ENCODE measurements at places on chromosomes 1 and 21. TPM values are rescaled to one million over a fixed set of nuclear protein-coding genes. Genes with fewer than 3 reads are reported as not detected.

- H3K4me1 ChIP-seq, result no peaks in the 10 kb centered on the region
- H3K27ac ChIP-seq, result no peak overlapping the region
- H3K36me3 ChIP-seq, result no peaks in the 10 kb centered on the region
- no peak for DNase-seq
- H3K4me3 ChIP-seq, result no peak overlapping the region
- H3K27me3 ChIP-seq, result no peaks in the 10 kb centered on the region
Measured at GRCh38 chr1:221227872-221228337, 348.7 kb downstream of the HLX start.

- H3K27me3 ChIP-seq, result no peaks in the 10 kb centered on the region
- H3K36me3 ChIP-seq, result no peaks in the 10 kb centered on the region
- peak; percentile 54 for DNase-seq
- no peak overlapping the region for H3K4me3 ChIP-seq
- no peak overlapping the region for H3K27ac ChIP-seq
Measured at GRCh38 chr1:53278298-53278725, 40.0 kb upstream of the MAGOH start.

Gene AUNIP
- not detected for total RNA-seq

Gene FAM78B
- 0.26 TPM for total RNA-seq

DNA sequence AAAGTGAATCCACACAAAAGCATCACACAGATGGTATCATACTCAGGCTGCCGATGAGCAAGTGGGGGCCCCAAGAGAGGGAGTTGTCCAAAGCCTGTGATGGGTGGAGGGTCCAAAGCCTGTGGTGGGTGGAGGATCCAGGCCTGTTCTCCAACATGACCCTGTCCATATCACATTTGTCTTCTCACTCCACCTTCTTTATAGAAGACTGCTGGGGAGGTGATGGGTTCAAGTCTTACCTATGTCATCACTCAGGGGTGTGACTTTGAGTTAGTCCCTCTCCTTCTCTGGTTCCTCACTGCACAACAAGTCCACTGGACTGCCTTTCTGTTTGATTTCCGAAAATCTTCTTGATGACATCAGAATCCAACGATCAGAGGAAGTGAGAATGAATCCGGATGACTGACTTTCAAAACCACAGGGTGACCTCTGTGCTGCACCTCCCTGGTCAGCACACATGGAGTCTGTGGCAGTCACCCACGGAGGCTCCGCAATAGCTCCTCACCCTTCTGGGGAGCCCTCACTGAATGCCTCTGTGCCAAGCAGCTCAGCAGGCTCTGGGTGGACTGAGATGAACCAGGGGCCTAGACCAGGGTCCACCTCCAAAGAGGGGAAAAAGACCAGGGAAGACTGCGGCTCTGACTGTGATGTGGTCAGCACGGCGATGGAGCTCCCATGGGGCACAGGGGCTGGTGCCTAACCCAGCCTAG lies 166.8 kb downstream of the HIVEP3 start:
- H3K36me3 ChIP-seq, result no peaks in the 10 kb centered on the region
- no peak for DNase-seq
- no peak overlapping the region for H3K4me3 ChIP-seq
- no peaks in the 10 kb centered on the region for H3K27me3 ChIP-seq
- H3K4me1 ChIP-seq, result no peaks in the 10 kb centered on the region

Gene ODR4
- 8.2 TPM for total RNA-seq

GRCh38 chr1:39082811-39083576 lies 56.8 kb downstream of the NDUFS5 start:
- no peak for DNase-seq
- no peak overlapping the region for H3K27ac ChIP-seq
- H3K36me3 ChIP-seq, result no peaks in the 10 kb centered on the region
- H3K4me1 ChIP-seq, result no peaks in the 10 kb centered on the region

- no peaks in the 10 kb centered on the region for H3K4me1 ChIP-seq
- DNase-seq, result no peak
- H3K36me3 ChIP-seq, result no peaks in the 10 kb centered on the region
- peaks cover 4% of the 10 kb centered on the region for H3K27me3 ChIP-seq
Measured at GRCh38 chr1:84479998-84480397, 932 bp downstream of the RPF1 start.

GRCh38 chr21:32034850-32035249 lies 162.0 kb downstream of the HUNK start:
- H3K27ac ChIP-seq, result no peak overlapping the region
- no peak for DNase-seq
- H3K36me3 ChIP-seq, result no peaks in the 10 kb centered on the region
- H3K4me1 ChIP-seq, result no peaks in the 10 kb centered on the region
- no peak overlapping the region for H3K4me3 ChIP-seq
- H3K27me3 ChIP-seq, result no peaks in the 10 kb centered on the region

DNA sequence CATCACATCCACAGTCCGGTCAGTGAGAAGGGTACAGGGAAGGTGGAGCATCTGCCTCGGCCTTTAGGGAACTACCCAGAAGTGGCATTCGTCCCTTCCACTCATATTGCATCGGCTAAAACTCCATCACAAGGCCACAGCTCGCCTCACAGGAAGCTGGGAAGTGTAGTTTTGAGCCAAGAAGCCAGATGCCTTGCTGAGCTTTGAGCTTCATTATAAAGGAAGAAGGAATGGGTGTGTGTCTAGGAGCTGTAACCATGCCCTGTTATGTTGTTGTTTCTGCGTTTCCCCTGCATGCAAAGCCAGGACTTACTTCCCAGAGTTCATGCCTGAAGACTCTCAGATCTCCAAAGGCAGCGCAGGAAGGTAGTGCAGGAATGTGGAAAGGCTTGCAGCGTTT lies 61.1 kb downstream of the OPTC start:
- no peaks in the 10 kb centered on the region for H3K36me3 ChIP-seq
- no peak for DNase-seq
- peak overlapping the region; percentile 94 for H3K27ac ChIP-seq
- H3K4me3 ChIP-seq, result peak overlapping the region; percentile 29
- H3K27me3 ChIP-seq, result no peaks in the 10 kb centered on the region

DNA sequence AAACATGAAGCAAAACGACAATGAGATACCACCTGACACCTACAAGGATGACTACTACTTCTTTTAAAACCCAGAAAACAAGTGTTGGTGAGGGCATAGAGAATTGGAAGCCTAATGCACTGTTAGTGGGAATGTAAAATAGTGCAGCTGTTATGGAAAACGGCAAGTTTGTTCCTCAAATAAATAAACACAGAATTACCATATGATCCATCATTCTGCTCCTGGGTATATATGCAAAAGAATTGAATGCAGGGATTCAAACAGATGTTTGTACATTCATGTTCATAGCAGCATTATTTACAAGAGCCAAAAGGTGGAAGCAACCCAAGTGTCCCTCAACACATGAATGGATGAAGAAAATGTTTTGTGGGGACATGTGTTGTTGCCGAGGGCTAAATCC lies 1.4 kb upstream of the S100A8 start:
- no peak overlapping the region for H3K27ac ChIP-seq
- H3K4me1 ChIP-seq, result no peaks in the 10 kb centered on the region
- DNase-seq, result no peak
- H3K36me3 ChIP-seq, result no peaks in the 10 kb centered on the region
- no peak overlapping the region for H3K4me3 ChIP-seq

Gene METTL13
- 17.5 TPM for total RNA-seq

DNA sequence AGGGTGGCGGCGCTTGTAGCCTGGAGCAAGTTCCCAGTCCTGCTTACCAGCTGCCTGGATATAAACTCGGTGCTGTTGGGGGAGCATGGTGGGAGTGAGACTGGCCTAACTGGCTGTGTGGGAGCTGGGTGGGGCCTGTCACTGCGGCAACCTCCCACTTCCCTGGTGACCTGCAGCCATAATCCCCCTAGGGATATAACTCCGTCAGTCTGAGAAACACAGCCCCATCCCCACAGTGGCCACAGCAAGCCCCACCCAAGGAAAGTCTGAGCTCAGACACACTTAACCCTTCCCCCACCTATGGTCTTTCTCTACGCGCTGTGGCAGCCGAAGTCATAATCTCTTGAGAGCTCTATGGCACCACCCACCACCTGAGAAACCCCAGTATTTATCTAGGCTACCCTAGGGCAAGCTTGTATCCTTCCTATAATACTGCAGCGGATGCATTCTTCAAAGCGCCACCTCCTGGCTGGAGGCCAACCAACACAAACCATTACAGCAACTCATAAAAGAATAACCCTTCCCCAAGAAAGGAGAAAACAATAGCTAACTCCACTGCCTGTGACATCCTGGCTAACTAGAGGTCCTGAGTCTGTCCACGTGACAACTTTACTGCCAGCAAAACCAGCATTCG lies 57.4 kb downstream of the ZNF648 start:
- no peak overlapping the region for H3K4me3 ChIP-seq
- H3K27me3 ChIP-seq, result no peaks in the 10 kb centered on the region
- no peak overlapping the region for H3K27ac ChIP-seq
- no peak for DNase-seq

Gene ATP6V1G3
- not detected for total RNA-seq

DNA sequence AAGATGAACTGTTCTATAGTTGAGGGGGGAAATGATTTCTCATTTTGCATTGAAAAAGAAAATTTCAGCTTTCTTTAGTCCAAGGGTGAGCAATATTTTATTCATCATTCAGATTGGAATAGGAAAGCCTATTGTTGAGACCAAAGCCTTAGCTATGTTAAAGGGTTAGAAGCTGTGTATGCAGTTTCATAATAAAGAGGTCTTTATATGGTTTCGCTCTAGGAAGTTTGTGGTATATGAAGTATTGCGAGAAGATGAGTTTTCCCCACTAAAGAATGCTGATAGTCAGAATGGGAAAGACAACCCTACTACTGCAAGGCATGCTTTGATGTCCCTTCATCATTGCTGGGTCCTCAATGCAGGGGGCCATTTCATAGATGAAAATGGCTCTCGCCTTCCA lies 28.6 kb downstream of the UAP1 start:
- DNase-seq, result no peak
- no peaks in the 10 kb centered on the region for H3K36me3 ChIP-seq
- no peaks in the 10 kb centered on the region for H3K4me1 ChIP-seq
- H3K27ac ChIP-seq, result no peak overlapping the region
- no peak overlapping the region for H3K4me3 ChIP-seq
- no peaks in the 10 kb centered on the region for H3K27me3 ChIP-seq

Measured in uterus (tissue), 4 donors.